ENCODE measurements at places on chromosomes 3 and 15. TPM values are rescaled to one million over a fixed set of nuclear protein-coding genes. Genes with fewer than 3 reads are reported as not detected.

GRCh38 chr3:33798113-33798417, 365 bp upstream of the PDCD6IP start:
- no peaks in the 10 kb centered on the region for H3K27me3 ChIP-seq
- peaks cover 11% of the 10 kb centered on the region for H3K4me1 ChIP-seq
- no peak for DNase-seq
- H3K4me3 ChIP-seq: peak overlapping the region; percentile 73
- H3K36me3 ChIP-seq: peaks cover 10% of the 10 kb centered on the region
- H3K27ac ChIP-seq: peak overlapping the region; percentile 93

DNA sequence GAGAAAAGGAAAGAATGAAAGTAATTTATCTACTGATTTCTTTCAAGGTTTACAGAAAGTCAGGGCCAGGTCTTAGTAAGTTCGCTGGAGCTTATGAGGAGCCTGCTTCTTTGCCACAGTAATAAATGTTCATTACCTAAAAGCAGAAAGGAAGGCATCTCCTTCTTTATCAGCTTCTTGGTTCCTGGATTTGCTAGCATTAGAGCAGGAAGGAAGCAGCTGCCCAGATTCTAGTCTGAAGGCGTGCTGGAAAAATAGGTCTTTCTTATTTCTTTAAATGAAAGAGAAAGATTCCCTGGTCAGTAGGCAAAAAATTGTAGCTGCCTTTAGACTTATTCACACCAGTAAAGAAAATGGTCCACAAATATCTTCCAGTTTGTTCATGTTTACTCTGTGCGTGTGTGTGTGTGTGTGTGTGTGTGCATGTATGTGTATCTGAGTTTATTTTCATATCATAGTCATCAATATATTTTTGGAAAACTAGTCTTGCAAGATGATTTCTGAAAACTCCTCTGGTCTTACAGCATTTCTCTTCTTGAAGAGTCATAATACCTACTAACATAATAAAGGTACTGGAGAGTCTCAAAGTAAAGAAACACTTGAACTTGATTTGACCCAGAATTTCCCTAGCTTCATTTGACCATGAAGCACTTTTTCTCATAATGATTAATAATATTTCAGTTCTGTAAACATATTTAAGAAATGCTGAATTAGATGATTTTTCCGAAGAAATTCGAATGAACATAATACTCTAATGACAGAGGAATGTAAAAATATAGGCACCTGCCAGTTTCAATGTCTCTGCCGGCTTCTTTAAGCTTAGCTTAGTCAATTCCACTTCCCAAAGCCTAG, 255.3 kb upstream of the ZPLD1 start:
- no peaks in the 10 kb centered on the region for H3K36me3 ChIP-seq
- H3K27me3 ChIP-seq: no peaks in the 10 kb centered on the region
- 0 out of 2 replicates have a peak, but pooled peaks cover 2% of the 10 kb centered on the region for H3K4me1 ChIP-seq
- H3K27ac ChIP-seq: no peak overlapping the region
- no peak overlapping the region for H3K4me3 ChIP-seq

GRCh38 chr15:78831229-78832207, 20.3 kb upstream of the ADAMTS7 start:
- DNase-seq: no peak
- H3K27me3 ChIP-seq: no peaks in the 10 kb centered on the region
- H3K36me3 ChIP-seq: no peaks in the 10 kb centered on the region
- no peaks in the 10 kb centered on the region for H3K4me1 ChIP-seq

DNA sequence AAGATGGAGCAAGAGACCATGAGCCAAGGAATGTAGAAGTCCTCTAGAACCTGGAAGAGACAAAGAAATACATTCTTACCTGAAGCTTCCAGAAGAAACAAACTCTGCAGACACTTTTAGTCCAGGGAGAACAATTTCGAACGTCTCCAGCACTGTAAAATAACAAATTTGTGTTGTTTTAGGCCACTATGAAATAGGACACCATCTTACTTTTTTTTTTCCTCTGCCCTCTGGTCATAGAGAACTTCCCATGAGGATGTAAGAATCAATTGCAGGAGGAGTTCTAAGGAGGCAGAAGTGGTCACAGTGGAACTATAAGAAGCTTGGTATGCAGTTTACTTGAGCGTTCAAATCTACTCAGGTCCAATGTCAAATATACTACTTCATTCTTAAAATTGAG, 1295.9 kb downstream of the ZPLD1 start:
- no peaks in the 10 kb centered on the region for H3K4me1 ChIP-seq
- DNase-seq: no peak
- H3K27me3 ChIP-seq: no peaks in the 10 kb centered on the region
- no peak overlapping the region for H3K27ac ChIP-seq
- H3K4me3 ChIP-seq: no peak overlapping the region

PLA2G4F gene
- not detected for total RNA-seq

GRCh38 chr3:105905328-105905727, 36.5 kb upstream of the CBLB start:
- no peak overlapping the region for H3K4me3 ChIP-seq
- H3K36me3 ChIP-seq: no peaks in the 10 kb centered on the region

DNA sequence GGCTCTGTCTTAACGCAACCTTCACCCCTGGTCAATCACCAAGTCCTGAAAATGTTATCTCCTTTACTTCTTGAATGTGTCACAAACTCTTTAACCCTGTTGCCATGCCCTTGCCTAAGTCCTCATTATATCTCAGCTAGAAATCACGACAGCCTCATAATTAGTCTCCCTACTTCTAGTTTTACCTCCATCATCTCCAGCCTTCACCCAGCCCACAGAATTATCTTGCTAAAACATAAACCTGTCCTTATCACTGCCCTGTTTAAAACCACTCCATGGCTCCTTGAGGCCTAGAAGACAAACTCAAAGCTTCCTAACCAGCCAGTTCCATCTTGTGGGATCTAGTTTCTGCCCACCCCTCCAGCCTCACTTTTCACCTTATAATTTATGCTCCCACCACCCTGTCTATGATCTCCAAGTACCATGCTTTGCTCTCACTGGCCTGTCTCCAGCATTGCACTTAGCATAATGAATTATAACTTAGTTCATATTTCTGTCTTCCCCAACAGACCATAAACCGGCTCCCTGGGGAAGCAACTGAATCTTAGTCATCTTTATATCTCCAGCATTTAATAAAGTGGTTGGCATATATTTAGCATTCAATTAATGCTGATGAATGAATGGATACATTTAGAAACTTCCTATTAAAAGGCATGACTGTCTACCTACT, 39.2 kb downstream of the GPR176 start:
- no peaks in the 10 kb centered on the region for H3K36me3 ChIP-seq
- no peaks in the 10 kb centered on the region for H3K4me1 ChIP-seq
- no peak overlapping the region for H3K4me3 ChIP-seq
- no peak for DNase-seq
- H3K27me3 ChIP-seq: no peaks in the 10 kb centered on the region

DNA sequence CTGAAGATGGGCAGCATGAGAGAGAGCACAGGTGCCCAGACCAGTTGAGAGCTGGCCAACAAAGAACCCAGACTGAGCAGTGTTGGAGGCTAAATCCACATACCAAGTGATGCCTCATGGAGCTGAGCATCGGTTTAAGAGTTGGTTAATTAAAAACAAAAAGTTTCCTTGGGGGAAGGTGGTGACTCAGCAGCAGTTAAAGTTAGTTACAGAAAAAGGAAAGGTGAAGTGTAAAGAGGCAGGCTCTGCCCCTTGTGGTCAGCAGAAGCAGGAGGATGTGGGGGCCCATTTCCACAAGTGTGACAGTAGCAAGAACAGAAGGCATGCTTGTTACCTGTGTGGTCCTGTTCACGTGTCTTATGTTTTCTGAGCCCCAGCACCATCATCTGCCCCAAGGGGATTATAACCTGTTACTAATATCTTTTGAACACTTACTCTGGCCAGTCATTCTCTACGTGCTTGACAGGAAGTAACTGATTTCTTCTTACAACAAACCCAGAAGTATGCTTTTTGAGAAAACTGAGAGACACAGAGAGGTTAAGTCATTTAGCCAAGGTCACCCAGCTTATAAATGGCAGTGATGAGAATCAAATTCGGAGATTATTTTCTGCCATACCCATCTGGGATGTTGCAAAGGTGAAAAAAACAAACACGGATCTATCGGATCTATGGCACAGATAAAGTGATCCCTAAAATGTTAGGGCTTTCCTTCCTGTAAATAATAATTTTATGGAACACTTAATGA, 91.0 kb downstream of the EPHB1 start:
- H3K27me3 ChIP-seq: peaks cover 4% of the 10 kb centered on the region
- no peak overlapping the region for H3K4me3 ChIP-seq
- DNase-seq: no peak
- H3K36me3 ChIP-seq: no peaks in the 10 kb centered on the region

DNA sequence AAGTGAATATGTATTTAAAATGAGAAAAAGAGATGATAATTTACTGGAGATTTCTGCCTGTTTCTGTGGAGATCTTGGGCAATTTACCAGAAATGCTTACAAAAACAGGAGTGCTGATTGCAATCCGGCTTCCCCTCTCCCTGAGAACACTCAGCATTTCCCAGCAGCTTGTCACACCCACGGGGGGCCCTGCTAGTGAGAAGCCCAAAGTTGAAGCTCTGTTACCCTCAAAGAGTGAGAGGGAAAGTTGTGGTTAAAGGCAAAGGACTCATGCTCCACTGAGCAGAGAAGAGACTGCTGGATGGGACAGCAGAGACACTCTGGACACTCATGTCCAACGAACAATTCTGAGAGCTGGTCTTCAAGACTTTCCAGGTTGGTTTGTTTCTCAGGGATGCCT, 2.9 kb downstream of the MCTP2 start:
- peaks cover 5% of the 10 kb centered on the region for H3K4me1 ChIP-seq
- no peaks in the 10 kb centered on the region for H3K36me3 ChIP-seq
- no peak for DNase-seq
- peaks cover 8% of the 10 kb centered on the region for H3K27me3 ChIP-seq
- no peak overlapping the region for H3K27ac ChIP-seq
